ENCODE measurements at places on chromosomes 1 and 21.
A peak's percentile ranks its signal among the peaks of the same experiment; 100 is the strongest.

DNA sequence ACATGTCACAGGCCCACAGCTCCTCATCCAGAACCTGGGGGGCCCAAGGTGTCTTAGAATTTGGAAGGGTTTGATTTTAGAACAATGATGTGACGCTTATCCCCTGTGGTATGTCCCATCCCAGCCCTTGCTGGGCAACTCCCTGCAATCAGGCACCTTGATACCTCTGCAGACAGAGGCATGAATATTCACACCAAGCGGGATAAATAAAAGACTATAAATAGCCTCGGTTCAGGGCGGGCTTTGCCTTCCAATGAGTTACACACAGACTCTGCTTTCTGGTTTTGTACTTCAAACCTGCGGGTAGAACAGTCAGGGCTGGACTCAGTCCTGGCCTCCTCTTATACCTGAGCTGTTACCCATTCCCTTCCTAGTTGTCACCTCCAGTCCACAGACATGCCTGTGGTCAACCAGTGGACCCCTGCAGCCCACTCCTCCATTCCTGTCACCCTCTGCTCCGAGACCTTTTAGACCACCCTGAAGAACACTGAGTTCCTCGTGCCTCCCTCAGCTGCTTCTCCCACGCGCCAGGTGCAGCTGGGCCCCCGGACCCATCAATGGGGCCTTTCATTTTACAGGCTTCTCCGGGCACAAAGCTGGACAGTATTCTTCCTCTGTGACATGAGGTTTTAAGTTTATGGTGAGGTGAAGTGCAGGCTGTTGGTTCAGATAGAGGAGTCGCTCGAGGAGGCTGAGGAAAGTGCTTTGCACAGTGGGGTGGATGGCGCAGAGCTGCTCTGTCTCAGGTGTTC lies 120.1 kb upstream of the TNR start:
- DNase-seq, result no peak

DNA sequence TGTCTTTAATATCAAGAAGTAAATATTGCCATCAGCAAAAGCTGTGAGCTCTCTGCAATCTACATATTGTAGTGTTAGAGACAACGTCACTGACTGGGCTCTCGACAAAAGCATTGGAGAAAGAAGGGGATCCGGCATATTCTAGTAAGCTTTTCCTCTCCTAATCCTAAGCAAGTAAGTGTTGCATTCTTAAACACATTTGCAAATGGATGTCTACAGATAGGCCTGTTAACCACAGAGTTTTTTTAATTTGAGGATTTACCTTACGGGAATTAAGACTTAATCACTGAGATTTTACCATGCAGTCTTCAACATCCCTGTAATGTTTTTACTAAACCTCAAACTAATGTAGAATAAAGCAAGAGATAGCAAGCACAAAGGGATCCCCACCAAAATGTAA lies 426.5 kb upstream of the CAMK1G start:
- no peak for DNase-seq

DNA sequence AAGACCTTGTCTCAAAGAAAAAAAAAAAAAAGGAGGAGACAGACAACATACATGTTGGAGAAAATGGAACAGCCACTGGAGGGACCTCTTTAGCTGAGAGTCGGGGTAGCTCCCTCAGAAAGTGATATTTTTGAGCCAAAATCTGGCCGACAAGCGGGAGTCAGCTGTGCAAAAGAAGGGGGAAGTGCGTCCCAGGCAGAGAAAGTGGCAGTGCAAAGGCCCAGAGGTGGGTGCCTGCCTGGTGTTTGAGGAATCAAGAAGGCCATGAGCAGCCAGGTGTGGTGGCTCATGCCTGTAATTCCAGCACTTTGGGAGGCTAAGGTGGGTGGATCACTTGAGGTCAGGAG lies 6.1 kb upstream of the CROCC start:
- no peak for DNase-seq

DNA sequence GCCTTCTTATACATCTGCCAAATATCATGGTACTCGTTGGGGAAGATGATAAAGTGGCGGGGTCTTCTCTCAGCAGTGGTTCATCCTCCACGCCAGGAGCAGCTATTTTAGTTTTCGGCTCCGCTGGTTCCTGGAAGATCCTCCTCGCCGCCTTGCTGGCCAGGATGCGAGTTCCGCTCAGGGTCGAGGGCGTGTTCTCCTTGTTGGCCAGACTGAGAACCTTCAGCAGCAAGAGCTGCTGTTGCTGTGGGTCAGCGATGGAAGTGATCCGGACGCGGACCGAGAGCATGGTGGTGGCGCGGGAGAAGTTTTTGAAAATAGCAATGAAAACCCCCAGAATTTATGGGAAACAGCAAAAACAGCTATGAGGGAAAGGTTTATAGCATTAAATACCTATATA lies 11.4 kb upstream of the CFAP126 start:
- no peak for DNase-seq

GRCh38 chr1:44154049-44154448 lies 12.6 kb upstream of the KLF18 start:
- no peak for DNase-seq

- no peak for DNase-seq
Observed at GRCh38 chr1:35657851-35658250, 16.5 kb upstream of the PSMB2 start.

DNA sequence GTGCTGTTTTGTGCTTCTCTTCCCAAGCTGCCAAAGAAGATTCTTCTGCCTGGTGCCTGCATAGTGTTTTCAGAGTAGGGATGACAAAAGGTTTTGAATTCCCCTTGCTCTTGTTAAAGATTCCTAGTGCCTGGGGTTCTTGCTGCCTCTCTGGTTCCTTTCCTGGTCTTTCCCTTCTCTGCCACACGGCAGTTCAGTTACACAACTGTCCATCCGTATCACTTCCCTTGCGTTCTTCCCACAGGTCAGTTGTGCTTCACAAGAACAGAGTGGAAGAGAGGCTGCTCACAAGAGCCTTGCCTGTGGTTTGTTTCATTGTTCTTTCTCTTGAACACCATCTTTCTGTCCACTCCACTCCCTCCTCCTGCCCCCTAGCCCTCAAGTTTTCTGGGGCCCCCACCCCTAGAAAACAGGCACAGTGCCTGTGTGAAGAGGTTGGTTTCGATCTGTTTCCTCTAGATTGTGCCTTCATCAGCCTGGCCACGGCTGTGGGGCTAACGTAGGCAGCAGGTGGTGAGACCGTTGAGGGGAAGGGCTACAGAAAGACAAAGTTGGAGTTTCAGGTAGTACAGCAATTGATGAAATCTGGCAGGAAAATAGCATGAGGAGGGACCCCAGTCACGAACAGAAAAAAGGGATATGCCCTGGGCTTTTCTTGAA lies 5.8 kb downstream of the VASH2 start:
- DNase-seq, result no peak

GRCh38 chr1:12293416-12293815 lies 63.6 kb downstream of the VPS13D start:
- no peak for DNase-seq

DNA sequence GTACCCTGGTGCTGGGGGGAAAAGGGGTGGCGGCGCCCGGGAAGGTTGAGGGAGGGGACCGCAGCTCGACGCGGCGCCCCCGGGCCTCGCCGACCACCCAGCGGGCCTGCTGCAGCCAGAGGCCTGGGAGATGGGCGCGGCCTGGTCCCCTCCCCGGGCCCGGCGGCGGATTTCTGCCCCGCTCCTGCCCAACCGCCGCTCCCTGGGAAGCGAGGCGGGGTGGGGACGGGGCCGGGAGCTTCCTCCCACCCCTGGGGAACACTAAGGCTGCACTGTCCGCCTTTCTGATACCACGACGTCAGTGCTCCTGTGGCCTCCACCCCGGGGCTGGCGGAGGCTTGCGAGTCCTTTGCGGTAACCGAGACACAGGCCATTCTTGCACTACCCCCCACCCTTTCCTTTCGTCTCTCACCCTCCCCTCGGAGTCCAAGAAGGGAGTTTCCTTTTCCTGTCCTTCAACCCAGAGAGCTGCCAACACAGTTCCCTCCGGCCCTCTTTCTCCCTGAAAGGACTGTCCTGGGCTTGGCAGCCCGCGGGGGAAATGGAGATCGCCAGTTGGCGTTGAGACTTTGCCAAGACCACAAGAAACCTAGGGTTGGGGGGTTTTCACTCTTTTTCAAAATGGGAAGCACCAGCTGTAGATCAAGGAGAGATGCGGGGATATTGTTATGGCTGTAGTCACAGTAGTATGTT lies 742 bp downstream of the SH3GLB1 start:
- peak; percentile 22 for DNase-seq

- DNase-seq, result no peak
Observed at GRCh38 chr1:219317762-219318353, 144.2 kb downstream of the LYPLAL1 start.

- no peak for DNase-seq
Observed at GRCh38 chr1:169196581-169196980, 90.1 kb downstream of the ATP1B1 start.

DNA sequence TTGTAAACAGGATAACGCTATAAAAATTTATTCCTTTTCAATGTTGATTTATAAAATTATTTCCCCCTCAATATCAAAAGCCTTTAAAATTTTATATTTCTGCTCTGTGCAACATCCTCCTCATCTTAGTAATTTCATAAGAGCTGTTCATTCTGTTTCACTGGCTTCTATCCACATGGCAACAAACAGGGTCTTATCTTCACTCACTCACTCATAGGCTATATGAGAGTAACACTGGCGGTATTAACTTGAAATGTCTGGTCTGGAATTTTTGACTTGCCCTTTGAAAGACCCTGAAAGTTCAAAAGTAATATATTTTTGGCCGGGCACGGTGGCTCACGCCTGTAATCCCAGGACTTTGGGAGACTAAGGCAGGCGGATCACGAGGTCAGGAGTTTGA lies 77.4 kb upstream of the KRTAP11-1 start:
- DNase-seq, result no peak

- DNase-seq, result no peak
Observed at GRCh38 chr1:60402816-60403215, 329.2 kb upstream of the C1orf87 start.

DNA sequence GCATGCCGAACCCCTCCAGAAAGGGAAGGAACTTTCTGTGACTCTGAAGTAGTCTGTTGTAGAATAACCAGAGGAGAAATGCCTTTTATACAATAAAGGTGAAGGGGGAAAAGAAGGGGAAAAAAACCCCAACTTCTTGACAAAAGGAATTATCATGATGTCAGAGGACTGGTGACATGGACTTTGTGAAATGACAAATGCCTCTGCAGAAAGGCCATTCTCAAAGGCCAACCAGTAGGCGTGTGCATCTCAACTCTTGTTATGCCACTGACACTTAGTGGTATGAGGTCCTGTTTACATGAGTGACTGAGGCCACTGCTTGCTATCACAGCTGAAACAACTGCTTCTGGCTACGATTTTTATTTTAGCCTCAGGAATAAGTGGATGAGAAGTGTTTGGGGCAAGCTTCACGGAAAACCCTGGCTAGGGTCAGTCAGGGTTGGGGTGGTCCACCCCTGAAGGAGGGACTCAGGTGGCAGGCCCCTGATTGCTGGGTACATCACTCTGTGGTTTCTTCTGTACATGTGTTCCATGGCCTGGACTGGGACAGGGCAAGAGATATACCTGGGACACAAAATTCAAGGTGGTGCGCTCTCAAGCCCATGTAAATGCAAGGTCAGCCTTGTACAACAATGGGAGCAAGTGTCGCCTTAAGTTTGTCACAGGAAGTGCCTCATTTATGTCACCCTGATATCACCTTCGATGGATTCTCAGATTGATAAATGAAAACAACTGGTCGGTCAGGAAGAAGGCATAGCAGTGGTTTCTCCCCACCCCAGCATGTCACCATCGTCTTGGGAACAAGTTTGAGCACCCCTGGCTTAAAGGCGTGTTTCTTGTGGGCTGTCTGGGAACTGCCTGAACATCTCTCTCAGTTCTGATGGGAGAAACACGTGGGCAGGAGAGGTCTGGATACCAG lies 12.4 kb downstream of the RUNX1 start:
- DNase-seq, result no peak

GRCh38 chr21:33334191-33334590 lies 9.4 kb downstream of the IFNAR1 start:
- DNase-seq, result no peak

DNA sequence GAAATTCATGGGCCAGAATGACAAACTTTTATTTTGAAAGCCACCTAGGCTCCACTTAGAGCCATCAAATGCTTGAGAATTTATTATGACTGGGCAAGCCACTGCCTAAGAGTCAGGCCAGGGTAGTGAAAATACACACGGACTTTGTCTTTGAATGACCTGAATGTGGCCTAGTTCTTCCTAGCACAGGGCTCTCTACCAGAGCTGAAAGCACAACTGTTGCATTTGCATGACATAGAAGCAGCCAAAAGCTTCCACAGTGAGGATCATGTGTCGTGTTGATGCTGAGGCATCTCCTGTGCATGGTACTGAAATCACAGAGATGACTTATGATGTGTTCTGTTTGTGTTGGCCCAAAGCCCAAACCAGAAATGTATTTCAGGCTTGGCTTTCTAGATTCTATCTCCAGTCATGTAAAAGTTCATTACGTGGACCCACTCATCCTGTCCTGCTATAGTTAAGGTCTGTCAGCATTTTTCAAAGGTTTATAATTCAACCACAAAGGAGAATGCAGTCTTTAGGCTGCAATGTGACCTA lies 164.0 kb upstream of the UBE2U start:
- DNase-seq, result no peak

DNA sequence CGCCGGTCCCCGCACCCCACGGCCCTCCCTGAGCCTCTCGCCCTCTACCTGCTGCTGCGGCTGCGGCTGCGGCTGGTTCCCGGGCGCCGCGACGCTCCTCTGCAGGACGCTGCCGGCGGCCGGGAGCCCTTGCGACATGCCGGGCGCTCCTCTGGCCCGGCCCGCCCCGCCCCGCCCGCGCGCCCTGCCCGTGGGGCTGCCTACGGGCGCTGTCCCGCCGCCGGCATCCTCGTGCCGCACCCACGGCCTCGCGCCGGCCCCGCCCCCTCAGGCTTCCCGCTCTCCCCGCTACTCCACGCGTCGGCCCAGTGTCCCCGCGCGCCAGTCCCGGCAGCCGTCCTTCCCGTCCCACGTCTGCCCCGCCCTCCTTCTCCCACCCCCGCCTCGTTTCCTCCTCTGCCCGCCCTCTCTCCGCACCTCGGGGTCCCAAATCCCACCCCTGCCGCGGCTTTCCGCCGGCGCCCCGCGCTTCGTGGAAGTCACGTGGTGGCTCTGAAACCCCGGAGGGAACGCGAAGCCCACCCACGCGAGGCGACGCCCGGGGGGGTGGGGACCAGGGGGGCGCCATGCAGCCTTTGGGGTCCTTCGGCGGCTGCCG lies at the start of gene BATF3:
TSS of gene BATF3 (minus strand) at position 216 of the 598 bp plus-strand sequence. CDS start at position 138, 78 bp downstream.
- peak; percentile 30 for DNase-seq

- no peak for DNase-seq
Observed at GRCh38 chr1:218411101-218411500, 66.0 kb downstream of the TGFB2 start.

Measured in activated CD4-positive, alpha-beta T cell treated with anti-CD3 and anti-CD28 coated beads, Interleukin-2, amount 50 U/mL, for 1 hour (primary cell).